Activated naive CD8-positive, alpha-beta T cell treated with anti-CD3 and anti-CD28 coated beads, Interleukin-2, amount 10 ng/mL, durations not matched to agents 7 days and 5 days (primary cell): ENCODE measurements at places on chromosomes 12 and 14.
A peak's percentile ranks its signal among the peaks of the same experiment; 100 is the strongest.

DNA sequence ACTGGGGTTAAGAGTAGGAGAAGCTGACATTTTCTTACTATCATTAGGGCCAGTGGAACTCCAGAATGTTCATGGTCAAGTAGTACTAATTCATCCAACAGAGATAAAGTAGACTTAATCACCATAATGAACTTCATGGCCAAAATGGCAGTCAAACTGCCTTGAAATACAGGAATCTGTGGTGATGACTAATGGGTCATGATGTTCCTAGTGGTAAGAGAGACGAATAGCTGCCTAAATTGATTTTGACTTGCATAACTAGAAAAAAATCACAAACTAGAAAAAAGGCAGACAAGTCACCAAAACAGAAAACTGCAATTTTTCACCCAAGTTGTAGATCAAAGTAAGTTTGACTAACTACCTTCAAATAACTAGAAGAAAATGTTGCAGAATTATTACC lies 138.5 kb downstream of the MGAT4C start:
- H3K4me1 ChIP-seq = no peaks in the 10 kb centered on the region
- no peaks in the 10 kb centered on the region for H3K36me3 ChIP-seq
- H3K4me3 ChIP-seq = no peak overlapping the region
- H3K27ac ChIP-seq = no peak overlapping the region
- no peaks in the 10 kb centered on the region for H3K27me3 ChIP-seq
- DNase-seq = no peak

DNA sequence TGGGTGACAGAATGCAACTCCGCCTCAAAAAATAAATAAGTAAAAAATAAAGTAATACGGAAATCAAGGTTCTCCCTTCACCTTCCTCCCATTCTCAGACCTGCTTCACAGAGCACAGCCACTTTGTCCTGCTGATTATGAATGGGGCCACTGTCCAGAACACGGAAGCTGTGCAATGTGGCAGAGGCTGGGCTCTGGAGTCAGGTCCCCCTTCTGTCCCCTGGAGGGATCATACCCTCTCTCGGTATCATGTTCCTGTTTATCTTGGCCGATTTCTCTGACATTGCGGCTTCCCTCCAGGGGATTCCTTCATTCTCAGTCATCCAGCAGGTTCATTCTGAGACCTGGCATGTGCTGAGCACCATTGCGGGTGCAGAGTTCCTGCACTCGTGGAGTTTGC lies 11.3 kb downstream of the PPP2R5C start:
- no peaks in the 10 kb centered on the region for H3K36me3 ChIP-seq
- H3K4me1 ChIP-seq = peaks cover 5% of the 10 kb centered on the region
- no peak for DNase-seq
- no peak overlapping the region for H3K27ac ChIP-seq
- no peaks in the 10 kb centered on the region for H3K27me3 ChIP-seq

- peaks cover 37% of the 10 kb centered on the region for H3K4me1 ChIP-seq
- no peaks in the 10 kb centered on the region for H3K36me3 ChIP-seq
- no peaks in the 10 kb centered on the region for H3K27me3 ChIP-seq
- no peak overlapping the region for H3K4me3 ChIP-seq
- no peak overlapping the region for H3K27ac ChIP-seq
These were observed 25.7 kb upstream of the TC2N start for GRCh38 chr14:91893007-91893406.

- H3K4me1 ChIP-seq = peaks cover 36% of the 10 kb centered on the region
- H3K36me3 ChIP-seq = no peaks in the 10 kb centered on the region
- no peak for DNase-seq
- H3K27me3 ChIP-seq = no peaks in the 10 kb centered on the region
- H3K4me3 ChIP-seq = no peak overlapping the region
These were observed 22.0 kb upstream of the CDK17 start for GRCh38 chr12:96422192-96422591.

DNA sequence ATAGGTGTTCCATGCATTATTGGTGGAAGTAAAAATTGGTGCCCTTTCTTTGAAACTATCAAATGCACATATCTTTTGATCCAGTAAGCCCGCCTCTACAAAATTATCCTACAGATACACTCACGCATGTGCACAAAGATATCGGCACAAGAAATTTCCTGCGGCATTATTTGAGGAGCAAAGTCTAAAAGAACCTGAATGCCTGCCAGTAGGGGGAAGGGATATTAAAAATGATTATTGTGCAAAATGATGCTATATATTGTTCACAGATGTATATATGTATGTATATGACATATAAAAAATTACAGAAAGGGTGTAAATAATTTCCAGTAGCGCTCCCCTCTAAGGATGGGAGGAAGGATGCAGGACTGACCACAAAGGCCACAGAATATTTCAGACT lies 24.7 kb upstream of the ADIPOR2 start:
- H3K27ac ChIP-seq = peak overlapping the region; percentile 12
- H3K4me1 ChIP-seq = peaks cover 42% of the 10 kb centered on the region
- H3K36me3 ChIP-seq = peaks cover 8% of the 10 kb centered on the region
- H3K27me3 ChIP-seq = no peaks in the 10 kb centered on the region
- no peak for DNase-seq
